ENCODE measurements at places on chromosomes 5 and 9.

GRCh38 chr5:111914966-111915636, 158.1 kb upstream of the NREP start:
- DNase-seq: no peak

DNA sequence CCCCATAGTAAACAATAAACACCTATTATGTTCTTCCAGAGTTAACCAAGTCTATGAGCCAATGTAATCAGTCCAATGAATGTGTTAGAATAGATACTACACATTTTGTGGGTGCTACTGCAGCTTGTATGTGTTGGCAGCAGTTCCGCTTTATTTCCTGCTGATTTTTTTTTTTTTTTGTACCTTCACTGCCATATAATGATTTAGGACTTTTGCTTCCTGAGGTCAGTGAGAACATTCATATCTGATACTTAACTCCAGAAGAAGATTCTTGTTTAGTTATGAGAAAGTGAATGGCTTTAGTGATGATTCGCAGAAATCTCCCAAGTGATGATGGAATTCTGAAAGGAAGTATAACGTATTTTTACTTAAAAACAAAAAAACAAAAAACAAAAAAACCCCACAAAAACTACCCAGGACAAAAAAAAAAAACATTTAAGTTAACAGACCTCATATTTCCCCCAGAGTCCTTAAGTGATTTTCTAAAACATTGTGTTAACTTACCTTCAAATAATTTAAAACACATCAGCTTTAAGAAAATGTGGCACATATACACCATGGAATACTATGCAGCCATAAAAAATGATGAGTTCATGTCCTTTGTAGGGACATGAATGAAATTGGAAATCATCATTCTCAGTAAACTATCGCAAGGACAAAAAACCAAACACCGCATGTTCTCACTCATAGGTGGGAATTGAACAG, 24.7 kb upstream of the LMNB1 start:
- no peak for DNase-seq

DNA sequence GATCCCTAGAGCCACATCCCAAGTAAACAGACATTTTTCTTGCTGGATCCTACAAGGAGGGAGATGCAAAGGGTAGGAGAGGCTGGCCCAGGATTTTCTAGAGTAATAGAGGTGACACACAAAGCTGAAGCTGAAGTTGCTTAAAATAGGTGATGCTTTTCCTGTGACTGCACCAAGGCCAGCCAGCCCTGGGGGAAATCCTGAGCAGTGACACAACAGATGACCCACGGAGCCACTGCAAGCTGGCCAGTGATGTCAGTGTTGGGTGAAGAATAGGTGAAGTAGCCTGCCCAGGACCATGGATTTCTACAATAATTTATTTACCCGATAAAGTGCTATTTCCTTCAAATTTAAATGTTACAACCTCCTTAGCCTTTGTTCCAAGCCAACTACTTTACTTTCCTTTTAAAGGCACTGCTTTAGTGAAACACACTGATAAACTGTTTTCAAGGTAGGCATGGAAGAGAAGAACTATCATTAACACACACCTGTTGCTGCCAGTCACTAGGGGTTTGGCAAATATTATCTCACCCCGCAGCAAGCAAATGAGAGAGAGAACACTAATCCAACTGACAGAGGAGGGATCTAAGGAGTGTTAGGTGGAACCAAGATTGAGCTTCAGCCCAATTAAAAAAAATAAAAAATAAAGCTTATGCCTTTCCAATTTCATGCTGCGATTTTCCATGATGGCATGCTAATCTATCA, 123.5 kb downstream of the CTNND2 start:
- DNase-seq: no peak

GRCh38 chr9:6015278-6016157, at the start of gene RANBP6:
Gene RANBP6 (minus strand): TSS chr9:6015624. CDS start chr9:6015607, 17 bp downstream.
- DNase-seq: peak; percentile 98

DNA sequence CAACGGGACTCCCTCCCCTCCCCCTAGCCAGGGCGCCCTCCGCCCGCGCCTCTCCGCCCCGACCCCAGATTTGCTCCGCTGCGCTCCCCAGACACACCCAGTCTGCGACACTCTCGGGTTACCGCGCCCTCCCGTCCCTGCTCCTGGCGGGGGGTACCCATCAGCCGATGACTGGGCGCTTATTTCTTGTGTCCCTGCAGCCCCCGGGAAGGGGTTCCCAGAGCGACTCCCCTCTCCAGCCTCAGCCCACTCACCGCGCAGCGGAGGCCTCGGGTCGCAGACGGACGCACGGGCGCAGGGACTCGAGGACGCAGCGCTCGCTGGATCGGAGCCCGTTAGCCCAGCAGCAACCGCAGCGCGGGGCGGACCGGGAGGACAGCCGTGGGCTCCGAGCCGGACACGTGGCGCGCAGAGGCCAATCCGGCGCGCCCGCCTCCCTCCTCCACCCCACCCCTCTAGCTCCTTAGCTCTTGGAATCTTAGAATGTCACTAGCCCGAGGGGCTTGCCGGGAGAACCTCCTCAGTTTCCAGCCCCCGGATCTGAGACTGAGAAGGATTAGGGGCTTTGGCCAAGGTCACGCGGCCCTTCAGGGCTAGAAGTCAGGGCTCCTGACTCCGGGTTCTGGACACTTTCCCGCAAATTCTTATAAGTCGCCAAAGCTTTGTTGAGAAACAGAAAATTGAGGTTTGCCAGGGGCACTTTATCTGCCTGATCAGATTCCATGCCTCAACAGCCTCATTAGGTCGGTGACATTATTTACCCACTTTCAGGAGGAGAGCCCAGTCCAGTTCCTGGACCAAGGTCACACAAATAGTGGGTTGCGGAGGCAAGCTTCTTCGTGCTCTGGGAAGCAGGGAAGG, at the start of gene ANXA6:
ANXA6 (minus strand) TSS at position 354 of the 861 bp plus-strand sequence. CDS start 9,878 bp downstream, outside the sequence.
- peak; percentile 94 for DNase-seq

DNA sequence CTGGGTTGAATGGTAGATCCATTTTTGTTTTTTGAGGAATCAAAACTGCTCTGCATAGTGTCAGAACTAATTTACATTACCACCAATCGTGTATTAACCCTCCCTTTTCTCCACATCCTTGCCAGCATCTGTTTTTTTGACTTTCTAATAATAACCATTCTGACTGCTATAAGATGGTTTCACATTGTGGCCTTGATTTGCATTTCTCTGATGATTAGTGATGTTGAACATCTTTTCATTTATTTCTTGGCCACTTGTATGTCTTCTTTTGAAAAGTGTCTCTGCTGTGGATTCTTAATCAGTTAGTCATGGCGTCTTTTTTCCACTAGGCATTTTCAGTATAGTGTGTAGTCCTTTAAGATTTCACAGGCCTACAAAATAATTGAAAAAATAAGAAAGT, 2144.3 kb upstream of the C9orf72 start:
- DNase-seq: no peak

- no peak for DNase-seq
Measured at GRCh38 chr5:10017786-10018185, 231.9 kb downstream of the ATPSCKMT start.

DNA sequence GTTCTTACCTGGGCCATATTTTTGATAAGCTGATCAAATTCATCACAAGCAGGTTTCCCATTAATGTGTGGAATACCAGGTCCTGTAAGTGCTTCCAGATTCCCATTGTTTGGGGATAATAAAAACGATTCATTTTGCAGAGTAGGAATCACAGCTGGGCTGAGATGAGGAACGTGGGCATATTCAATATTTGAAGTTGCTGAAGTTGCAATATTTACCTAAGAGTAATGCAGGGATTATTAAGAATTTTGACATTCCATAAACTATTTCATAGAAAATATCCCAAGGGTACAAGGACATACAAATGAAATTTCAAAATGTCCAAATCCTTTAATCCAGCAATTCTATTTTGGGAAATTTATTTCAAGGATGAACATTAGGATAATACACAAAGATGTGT, 55.1 kb downstream of the MPDZ start:
- DNase-seq: no peak

- DNase-seq: no peak
Measured at GRCh38 chr5:33415811-33416354, 24.9 kb upstream of the TARS1 start.

DNA sequence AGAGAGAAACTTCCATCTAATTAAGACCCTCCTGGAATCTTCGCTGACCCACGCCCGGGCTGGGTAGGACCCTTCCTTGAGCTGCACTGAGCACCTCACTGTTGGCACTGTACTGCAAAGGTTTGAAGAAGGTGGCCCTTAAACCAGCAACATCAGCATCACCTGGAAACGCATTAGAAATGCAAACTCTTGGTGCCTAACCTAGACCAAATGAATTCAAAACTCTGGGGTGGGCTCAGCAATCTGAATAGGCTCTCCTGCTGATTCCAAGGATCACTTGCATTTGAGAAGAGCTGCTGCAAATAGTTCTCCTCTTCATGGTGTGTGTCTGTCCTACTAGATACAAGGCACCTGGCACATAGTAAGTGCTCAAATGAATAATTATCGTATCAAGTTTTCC, 2.7 kb upstream of the ZNF618 start:
- DNase-seq: no peak

DNA sequence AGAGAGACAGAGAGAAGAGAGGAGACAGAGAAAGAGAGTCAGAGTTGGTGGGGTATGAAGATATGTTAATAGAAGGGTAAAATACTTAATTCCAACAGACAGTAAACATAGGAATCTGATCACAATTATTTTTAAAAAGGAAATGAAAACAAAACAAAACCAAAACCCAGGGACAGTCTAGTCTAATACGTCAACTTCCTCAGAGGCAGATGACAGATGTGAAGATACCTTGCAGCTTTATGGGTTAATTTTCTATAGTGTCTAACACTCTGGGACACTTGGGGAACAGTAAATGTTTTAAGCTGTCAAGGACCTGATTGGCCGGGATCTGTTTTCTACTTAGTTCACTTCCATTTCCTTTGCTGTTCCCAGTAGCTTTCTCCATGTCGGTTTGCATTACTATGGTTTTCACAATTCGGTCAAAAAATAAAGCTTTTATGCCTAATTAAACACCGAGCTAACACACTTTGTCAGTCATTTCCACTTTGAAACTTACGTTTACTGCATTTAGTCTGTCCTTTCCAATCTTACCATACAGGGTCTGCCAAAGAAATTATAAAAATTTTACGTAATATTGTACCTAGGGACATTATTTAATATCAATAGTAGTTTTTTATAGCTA, 216.5 kb downstream of the MCTP1 start:
- no peak for DNase-seq

GRCh38 chr5:141729387-141730006, 47.5 kb upstream of the ARAP3 start:
- DNase-seq: no peak

DNA sequence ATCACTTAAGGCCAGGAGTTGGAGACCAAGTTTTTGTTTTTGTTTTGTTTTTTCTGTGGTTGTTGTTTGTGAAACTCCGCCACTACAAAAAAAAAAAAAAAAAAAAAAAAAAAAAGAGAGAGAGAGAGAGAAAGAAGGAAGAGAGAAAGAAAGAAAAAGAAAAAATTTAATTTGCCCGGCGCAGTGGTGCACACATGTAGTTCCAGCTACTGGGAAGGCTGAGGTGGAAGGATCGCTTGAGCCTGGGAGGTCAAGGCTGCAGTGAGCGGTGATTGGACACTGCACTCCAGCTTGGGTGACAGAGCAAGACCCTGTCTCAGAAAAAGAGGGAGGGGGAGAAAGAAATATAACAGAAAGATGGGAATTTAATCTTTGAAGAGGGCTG, 902 bp downstream of the THG1L start:
- no peak for DNase-seq

GRCh38 chr9:5644501-5644900, 15.6 kb downstream of the RIC1 start:
- no peak for DNase-seq

- DNase-seq: no peak
Measured at GRCh38 chr5:98455665-98456064, 317.8 kb upstream of the RGMB start.

DNA sequence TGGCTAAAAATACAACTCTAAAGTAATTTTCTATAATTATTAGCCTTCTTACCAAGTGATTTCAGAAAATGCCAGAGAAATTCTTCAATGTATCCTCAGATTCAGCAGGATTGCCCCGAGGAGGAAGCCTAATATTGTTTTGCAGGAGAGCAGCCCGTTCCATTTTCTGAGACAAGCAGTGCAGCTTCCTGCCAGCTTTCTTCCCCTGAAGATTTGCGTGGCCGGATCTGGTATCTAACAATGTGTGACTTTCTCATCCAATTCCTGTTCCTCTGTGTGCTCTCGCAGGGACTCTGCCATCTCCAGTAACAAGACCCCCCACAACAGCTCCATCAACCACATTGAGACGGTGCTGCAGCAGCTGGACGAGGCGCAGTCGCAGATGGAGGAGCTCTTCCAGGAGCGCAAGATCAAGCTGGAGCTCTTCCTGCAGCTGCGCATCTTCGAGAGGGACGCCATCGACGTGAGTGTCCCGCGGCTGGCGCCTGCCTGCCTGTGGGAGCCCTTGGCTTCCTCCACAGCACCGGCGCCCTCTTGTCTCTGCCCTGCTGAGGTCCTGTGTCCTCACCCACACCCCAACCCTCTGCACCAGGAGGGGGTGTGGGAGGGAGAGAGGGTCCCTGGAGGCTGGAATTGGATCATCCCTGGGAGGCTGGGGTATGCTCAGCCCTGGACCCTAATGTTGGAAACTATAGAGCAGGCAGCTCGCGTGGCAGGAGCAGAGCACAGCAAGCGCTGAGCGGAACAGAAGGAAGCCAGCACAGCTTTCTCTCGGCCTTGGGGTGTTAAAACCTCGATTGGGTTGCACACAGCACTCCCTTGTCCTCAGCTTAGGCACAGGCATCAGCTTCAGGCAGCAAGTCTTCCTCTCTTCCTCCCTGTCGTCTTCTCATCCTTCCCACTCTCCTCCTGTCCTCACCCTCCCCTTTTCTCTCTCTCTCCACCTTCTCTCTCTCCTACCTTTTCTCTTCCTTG, 216.2 kb downstream of the TRIO start:
- no peak for DNase-seq

- DNase-seq: no peak
Measured at GRCh38 chr9:125816321-125816720, 69.1 kb downstream of the PBX3 start.

DNA sequence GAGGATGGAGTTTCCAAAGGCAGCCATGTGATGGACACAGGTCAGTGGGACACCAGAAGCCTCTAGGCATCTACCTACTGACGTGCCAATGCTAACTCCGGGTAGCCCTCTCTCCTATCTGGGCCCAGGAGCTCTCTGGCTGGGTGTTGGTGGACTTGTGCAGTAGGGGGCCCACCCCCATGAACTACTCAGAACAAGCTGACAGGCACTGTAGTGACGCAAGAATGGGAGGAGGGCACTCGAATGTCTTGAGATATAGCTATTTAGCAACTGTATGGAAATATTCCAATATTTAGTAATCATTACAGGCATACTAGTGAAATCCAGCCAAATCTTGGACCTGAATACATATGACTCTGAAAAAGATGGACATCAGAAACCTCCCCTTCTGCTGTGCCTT, 5.7 kb upstream of the DOCK2 start:
- DNase-seq: no peak

DNA sequence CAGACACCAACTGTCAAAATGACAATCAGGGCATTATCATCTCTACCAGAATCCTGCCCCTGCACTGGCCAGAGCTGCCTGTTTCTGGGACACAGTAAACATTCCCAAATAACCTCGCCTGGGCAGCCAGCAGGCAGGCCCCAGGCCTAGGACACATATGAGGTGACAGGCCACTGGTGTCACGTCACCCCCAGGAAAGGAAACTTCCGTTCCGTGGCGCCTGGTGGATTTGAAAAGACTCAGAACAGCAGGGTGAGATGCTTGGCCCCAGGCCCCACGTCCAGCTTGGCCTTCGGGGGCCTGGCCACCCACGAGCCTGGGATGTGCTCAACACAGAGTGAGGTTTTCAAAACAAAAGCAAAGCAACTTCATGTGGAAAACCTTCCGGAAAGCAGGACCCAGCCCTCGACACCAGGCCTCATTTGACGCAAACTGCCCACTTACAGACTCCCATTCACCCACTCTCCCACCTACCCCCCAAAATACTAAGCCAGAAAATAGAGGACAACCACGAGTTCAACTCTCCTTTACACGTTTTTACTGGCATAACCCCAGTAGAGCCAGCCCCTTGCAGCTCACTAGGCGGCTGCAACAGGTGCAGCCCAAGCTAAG, 1.2 kb downstream of the SEMA4D start:
- DNase-seq: no peak

Data from mesenteric fat pad (tissue), 1 donor.